CD4-positive, alpha-beta memory T cell (primary cell): ENCODE measurements at places on chromosomes 11 and 22.

GRCh38 chr11:119919656-119920055 is 190.7 kb upstream of the NECTIN1 start:
- H3K27ac ChIP-seq, result no peak overlapping the region
- H3K27me3 ChIP-seq, result no peaks in the 10 kb centered on the region
- no peak overlapping the region for H3K4me3 ChIP-seq
- H3K4me1 ChIP-seq, result no peaks in the 10 kb centered on the region
- no peaks in the 10 kb centered on the region for H3K36me3 ChIP-seq
- DNase-seq, result no peak

DNA sequence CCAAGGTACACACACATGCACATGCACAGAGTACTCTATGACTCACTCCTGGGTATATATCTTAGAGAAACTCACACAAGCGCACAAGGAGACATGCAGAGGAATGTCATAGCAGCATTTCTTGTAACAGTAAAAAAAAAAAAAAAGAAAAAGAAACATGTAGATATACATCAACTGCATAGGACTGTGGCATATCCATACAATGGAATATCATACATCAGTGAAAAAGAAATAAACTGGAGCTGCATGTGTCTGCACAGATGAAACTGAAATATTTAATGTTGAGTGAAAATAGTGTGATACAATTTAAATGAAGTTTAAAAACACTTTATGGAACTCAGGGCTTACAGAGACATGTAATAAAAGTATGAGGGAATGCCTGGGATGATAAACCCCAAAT is 46.4 kb downstream of the SYT13 start:
- H3K36me3 ChIP-seq, result no peaks in the 10 kb centered on the region
- H3K4me3 ChIP-seq, result no peak overlapping the region
- DNase-seq, result no peak

GRCh38 chr22:44291265-44291664 is 21.5 kb downstream of the SHISAL1 start:
- H3K27me3 ChIP-seq, result no peaks in the 10 kb centered on the region
- H3K27ac ChIP-seq, result no peak overlapping the region
- no peak overlapping the region for H3K4me3 ChIP-seq
- no peaks in the 10 kb centered on the region for H3K36me3 ChIP-seq

GRCh38 chr11:70710601-70711000 is 312.3 kb downstream of the CTTN start:
- no peak overlapping the region for H3K27ac ChIP-seq
- H3K36me3 ChIP-seq, result no peaks in the 10 kb centered on the region
- H3K27me3 ChIP-seq, result no peaks in the 10 kb centered on the region

DNA sequence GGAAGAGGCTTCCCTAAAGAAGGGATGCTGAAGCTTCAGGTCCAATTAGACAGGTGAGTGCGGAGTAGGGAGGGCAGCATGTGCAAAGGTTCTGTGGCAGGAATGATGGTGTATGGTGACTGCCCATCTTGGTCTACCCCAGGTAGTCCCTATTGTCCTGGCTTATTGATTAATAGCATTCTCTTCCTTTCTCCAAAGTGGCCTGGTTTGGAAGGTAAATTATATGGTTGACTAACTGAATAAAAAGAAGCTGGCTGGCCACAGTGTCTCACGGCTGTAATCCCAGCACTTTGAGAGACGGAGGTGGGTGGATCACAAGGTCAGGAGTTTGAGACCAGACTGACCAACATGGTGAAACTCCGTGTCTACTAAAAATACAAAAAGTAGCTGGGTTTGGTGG is 230.5 kb downstream of the MIAT start:
- no peaks in the 10 kb centered on the region for H3K4me1 ChIP-seq
- H3K27ac ChIP-seq, result no peak overlapping the region
- no peaks in the 10 kb centered on the region for H3K27me3 ChIP-seq
- DNase-seq, result no peak
- no peaks in the 10 kb centered on the region for H3K36me3 ChIP-seq
- H3K4me3 ChIP-seq, result no peak overlapping the region

DNA sequence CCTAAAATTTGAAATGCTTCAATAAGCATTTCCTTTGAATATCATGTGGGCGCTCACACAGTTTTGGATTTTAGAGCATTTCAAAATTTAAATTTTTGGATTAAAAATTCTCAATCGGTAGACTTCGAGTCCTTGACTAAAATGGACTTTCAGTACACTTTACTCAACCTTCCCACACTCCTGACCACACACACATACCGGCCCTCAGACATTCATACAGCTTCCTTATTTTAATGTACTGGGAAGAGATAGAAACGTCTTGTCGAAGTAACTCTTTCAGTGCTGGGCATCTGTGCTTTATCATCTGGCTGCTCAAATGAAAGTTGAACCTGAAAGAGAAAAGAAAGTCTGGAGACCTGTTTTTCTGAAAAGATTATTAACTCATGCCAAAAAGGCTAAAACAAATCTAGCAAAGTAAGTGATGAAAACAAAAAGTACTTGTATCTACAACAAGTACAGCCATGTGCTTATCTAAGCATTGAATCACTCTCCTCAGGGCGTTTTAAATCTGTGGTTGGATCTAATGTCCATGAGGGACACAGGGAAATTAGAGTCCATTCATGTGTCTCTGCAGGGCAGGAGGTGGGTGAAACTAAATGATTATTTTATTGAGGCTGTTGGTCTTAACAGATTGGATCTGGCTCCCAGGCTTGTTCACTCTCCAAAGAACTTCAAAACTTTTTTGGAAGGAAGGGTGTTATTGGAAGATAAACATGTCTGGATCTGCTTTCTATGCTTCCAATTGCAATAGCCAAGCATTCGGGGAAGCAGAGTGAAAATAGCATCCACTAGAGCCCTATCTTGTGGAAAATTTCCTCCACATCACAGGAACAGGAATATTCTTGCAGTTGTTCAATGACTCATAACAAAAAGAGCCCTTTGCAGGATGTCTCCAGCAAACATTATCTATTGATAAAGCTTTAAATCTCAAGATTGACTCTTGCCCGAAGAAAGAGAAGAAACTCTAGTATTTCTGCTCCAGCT is 47.0 kb downstream of the CARD18 start:
- H3K27ac ChIP-seq, result no peak overlapping the region
- H3K4me1 ChIP-seq, result no peaks in the 10 kb centered on the region
- no peaks in the 10 kb centered on the region for H3K36me3 ChIP-seq
- H3K27me3 ChIP-seq, result no peaks in the 10 kb centered on the region

- H3K27ac ChIP-seq, result no peak overlapping the region
- H3K4me3 ChIP-seq, result no peak overlapping the region
- no peaks in the 10 kb centered on the region for H3K36me3 ChIP-seq
- no peak for DNase-seq
Measured at GRCh38 chr11:86736291-86737143, 63.8 kb upstream of the PRSS23 start.

DNA sequence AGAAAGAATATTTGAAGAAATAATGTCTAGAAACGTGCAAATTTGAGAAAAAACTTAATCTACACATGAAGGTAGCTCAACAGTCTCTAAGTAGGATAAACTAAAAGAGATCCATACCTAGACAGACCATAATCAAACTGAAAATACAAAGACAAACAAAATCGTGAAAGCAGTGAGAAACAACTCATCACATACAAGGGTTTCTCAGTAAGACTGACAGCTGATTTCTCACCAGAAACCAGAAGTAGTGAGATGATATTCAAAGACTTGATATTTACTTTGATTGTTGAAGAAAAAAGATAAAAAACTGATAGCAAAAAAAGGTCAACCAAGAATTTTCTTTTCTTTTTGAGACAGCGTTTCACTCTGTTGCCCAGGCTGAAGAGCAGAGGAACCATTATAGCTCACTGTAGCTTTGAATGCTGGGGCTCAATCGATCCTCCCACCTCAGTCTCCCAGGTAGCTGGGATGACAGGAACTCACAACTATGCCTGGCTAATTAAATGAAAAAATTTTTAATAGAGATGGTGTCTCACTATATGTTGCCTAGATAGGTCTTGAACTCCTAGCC is 17.4 kb downstream of the NPAT start:
- peaks cover 43% of the 10 kb centered on the region for H3K4me1 ChIP-seq
- H3K4me3 ChIP-seq, result no peak overlapping the region
- DNase-seq, result no peak
- no peak overlapping the region for H3K27ac ChIP-seq

GRCh38 chr22:31496735-31497146 is 405 bp downstream of the SFI1 start:
- H3K27ac ChIP-seq, result peak overlapping the region; percentile 89
- no peak for DNase-seq
- H3K4me3 ChIP-seq, result peak overlapping the region; percentile 96
- no peaks in the 10 kb centered on the region for H3K36me3 ChIP-seq
- H3K27me3 ChIP-seq, result no peaks in the 10 kb centered on the region

- DNase-seq, result no peak
- H3K36me3 ChIP-seq, result no peaks in the 10 kb centered on the region
- no peaks in the 10 kb centered on the region for H3K27me3 ChIP-seq
- H3K4me3 ChIP-seq, result no peak overlapping the region
- no peak overlapping the region for H3K27ac ChIP-seq
Measured at GRCh38 chr11:99918761-99919160, 768.3 kb upstream of the ARHGAP42 start.

DNA sequence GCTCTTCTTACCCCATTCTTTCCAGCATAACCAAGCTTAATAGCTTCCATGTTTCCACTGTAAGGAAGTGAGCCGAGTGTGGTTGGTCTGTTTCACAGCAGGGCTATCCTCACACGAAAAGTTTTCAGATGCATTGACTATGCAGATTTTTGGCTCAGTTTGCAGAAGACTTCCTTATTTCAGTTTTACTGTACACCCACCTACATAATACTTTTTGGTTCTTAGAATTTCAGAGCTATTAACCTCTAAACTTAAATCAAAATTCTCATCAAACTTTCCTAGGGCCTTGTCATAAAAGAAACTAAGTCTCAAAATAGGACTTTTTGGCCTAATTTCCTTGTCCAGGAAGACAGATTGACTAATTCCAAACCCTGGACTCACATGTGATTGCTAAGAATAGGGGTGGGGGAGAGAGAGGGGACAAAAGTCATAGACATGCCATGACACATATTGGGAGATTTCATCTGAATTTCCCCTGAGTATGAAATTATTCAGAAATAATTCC is 7.3 kb upstream of the EHF start:
- no peaks in the 10 kb centered on the region for H3K36me3 ChIP-seq
- no peaks in the 10 kb centered on the region for H3K4me1 ChIP-seq
- H3K4me3 ChIP-seq, result no peak overlapping the region
- H3K27ac ChIP-seq, result no peak overlapping the region
- H3K27me3 ChIP-seq, result no peaks in the 10 kb centered on the region
- no peak for DNase-seq

GRCh38 chr11:106101370-106101769 is 23.9 kb downstream of the AASDHPPT start:
- peaks cover 18% of the 10 kb centered on the region for H3K36me3 ChIP-seq
- no peak overlapping the region for H3K4me3 ChIP-seq
- no peaks in the 10 kb centered on the region for H3K4me1 ChIP-seq

- no peak for DNase-seq
- no peak overlapping the region for H3K4me3 ChIP-seq
- no peaks in the 10 kb centered on the region for H3K4me1 ChIP-seq
- no peak overlapping the region for H3K27ac ChIP-seq
- H3K27me3 ChIP-seq, result no peaks in the 10 kb centered on the region
- no peaks in the 10 kb centered on the region for H3K36me3 ChIP-seq
Measured at GRCh38 chr11:110852921-110853490, 140.8 kb upstream of the ARHGAP20 start.

DNA sequence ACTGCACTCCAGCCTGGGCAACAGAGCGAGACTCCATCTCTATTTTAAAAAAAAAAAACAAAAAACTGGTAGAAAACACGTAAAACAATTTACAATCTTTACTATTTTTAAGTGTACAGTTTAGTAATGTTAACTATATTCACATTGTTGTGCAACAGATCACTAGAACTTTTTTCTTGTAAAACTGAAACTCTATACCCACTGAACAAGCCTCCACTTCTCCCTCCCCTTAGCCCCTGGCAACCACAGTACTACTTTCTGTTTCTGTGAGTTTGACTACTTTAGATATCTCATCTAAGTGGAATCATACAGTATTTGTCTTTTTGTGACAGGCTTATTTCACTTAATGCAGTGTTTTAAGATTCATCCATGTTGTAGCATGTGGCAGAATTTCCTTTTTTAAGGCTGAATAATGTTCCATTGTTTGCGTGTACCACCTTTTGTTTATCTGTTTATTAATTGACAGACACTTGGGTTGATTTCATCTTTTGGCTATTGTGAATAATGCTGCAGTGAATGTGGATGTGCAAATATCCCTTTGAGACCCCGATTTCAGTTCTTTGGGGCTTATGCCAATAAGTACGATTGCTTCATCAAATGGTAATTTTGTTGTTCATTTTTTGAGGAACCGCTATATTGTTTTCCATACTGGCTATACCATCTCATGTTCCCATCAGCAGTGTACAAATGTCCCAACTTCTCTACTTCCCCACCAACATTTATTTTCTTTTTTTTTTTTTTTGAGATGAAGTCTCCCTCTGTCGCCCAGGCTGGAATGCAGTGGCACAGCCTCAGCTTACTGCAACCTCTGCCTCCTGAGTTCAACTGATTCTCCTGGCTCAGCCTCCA is 11.0 kb downstream of the DDB2 start:
- no peak overlapping the region for H3K4me3 ChIP-seq
- H3K4me1 ChIP-seq, result no peaks in the 10 kb centered on the region
- H3K27me3 ChIP-seq, result no peaks in the 10 kb centered on the region
- no peak overlapping the region for H3K27ac ChIP-seq

- H3K27me3 ChIP-seq, result no peaks in the 10 kb centered on the region
- no peak for DNase-seq
- no peak overlapping the region for H3K27ac ChIP-seq
- no peaks in the 10 kb centered on the region for H3K4me1 ChIP-seq
- H3K36me3 ChIP-seq, result no peaks in the 10 kb centered on the region
Measured at GRCh38 chr11:16935518-16936302, 78.5 kb downstream of the PLEKHA7 start.

DNA sequence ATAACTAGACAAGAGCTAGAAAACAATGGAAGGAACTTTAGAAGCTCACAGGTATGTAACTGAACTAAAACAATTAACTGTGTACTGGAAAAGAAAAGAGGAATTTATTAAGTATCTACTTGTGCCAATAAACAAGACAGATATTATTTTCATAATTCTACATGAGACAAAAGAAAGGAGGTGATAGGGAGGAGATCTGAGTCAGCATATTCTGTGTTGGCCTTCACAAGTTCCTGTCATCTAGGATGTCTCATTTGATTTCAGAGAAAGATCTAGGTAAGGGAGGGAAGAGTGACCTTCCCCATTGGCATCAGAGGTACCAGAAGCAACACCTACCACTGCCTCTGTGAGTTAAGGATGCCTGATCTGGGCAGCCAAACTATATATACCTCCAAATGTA is 34.8 kb upstream of the TEAD1 start:
- H3K27ac ChIP-seq, result no peak overlapping the region
- no peaks in the 10 kb centered on the region for H3K27me3 ChIP-seq

DNA sequence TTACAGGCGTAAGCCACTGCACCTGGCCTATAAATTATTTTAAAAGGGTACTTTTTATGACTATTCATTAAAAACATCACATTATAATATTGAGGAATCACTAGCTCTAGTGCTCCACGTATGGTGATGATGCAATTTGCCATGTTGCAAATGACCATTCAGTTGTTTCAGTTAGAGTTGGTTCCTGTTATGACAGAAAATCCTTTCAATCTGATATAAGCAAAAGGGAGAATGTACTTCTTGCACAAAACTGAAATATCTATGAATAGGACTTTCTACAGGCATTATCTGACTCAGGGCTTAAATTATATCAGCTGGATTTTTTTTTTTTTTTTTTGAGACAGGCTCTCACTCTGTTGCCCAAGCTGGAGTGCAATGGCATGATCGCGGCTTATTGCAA is 45.6 kb upstream of the RRM1 start:
- no peak for DNase-seq
- no peak overlapping the region for H3K27ac ChIP-seq
- H3K27me3 ChIP-seq, result no peaks in the 10 kb centered on the region
- no peaks in the 10 kb centered on the region for H3K36me3 ChIP-seq
- H3K4me1 ChIP-seq, result peaks cover 9% of the 10 kb centered on the region

- peaks cover 41% of the 10 kb centered on the region for H3K36me3 ChIP-seq
- no peak overlapping the region for H3K27ac ChIP-seq
- H3K4me3 ChIP-seq, result no peak overlapping the region
- no peaks in the 10 kb centered on the region for H3K4me1 ChIP-seq
Measured at GRCh38 chr11:65290448-65291165, 24.1 kb upstream of the CDC42EP2 start.
